ENCODE measurements at places on chromosomes 11 and 22.

- no peak for DNase-seq
Observed at GRCh38 chr11:1967641-1968225, 20.6 kb downstream of the MRPL23 start.

DNA sequence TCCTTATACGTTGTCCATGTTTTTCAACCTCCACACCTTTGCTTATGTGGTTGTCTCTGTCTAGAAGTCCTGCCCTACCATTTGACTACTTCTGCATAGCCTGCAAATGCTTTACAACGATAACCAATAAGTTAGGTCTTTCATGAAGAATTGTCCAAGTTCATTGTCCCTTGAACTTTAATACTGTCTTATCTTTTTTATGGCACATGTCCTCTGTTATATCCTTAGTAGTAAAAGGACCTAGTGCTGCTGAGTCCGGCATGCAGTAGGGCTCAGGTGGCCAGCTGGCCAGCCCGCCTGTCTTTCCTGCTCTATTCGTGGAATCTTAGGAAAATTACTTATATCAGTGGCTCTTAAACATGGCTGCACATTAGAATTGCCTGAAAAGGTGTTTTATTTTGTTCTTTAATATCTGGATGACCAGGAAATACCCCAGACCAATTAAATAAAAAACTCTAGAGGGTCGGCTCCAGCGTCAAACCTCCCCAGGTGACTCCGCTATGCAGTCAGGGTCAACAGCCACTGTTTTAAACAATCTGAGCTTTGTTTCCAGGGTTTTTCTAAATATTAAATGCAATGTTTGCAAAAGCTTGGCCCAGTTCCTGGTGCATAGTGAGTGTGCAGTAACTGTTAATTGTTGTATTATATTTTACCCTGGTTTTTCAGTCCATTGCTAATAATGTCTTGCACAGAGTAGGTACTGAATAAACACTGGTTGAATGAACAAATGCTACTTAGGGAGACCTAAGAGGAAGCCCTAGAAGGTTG, 64.6 kb upstream of the SESN3 start:
- no peak for DNase-seq

GRCh38 chr11:26715133-26715532, 6.7 kb downstream of the SLC5A12 start:
- DNase-seq, result no peak

DNA sequence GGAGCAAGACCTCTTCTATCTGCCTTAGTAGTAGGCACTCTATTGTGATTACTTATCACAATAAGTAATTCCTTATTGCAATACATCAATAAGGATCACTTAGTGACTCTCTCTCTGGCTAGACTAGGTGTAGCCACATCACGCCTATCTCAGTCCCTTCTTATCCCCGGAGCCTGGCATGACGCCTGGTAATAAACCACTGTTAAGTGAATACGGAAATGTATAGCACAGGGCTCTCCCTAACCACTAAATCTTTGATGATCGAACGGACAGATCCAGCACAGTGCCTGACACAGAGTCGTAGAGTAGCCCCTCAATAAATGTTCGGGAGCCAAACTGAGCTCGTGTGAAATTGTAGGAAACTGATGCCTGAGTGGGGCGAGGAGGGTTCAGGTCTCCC, 143.3 kb downstream of the FBXO7 start:
- no peak for DNase-seq

DNA sequence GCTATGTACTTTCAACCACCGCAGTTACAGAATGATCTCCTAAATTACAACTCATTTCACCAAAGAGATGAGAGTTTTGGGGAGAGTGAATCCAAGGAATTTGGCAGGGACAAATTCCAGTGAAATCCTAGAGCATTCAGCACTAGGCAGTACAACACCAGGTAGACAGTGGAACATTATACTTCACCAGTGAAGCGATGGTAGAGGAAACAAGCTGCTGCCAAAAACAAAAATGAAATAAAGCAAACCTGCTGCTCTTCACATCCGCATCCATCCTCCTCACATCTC, 16.9 kb downstream of the SMCO4 start:
- no peak for DNase-seq

DNA sequence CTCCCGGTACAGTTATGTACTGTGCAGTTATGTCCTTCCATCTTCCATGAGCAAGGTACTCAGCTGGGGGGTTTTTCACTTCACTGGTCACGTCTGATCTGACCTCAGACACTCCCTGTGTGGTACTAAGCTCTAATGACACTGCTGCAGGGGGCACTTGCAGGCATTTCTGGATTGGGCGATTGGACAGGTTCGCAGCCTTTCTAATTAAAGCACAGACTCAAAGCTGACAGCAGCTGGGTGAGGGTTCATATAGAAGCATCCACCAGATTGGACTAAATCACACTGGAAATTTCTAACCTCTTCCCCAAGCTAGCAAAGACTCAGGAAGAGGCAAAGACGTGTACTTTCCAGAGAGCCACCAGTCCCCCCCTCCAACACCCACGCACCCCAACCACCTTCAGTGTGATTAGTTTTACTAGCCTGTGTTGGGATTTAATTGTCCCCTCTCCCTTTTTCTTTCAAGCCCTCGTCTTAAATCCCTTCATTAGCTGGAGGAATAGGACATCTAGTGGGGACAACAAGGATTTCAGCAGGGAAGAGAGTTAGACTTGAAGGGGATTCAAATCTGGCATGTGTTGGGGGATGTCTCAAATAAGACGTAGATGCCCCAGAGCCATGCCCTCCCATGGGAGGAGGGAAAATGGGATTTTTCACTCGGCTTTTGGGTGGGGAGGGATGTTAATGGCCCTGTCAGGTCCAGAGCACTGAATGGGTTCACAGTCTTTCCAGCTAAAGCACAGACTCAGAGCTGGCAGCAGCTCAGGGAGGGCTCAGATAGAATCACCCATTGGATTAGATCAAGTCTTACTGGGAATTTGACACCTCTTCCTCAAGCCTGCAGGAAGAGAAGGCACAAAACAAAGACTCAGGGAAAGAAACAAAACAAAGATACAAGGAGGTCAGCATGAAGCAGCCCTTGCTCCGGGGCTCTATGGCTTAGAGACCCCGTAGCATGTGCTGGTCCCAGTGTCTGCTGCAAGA, 10.9 kb downstream of the INS start:
- DNase-seq, result no peak

GRCh38 chr11:93525601-93526345, 17.4 kb downstream of the SMCO4 start:
- DNase-seq, result peak; percentile 71

Data from AG20443 (cell line).